ENCODE measurements at places on chromosomes 1 and 21. TPM values are rescaled to one million over a fixed set of nuclear protein-coding genes. Genes with fewer than 3 reads are reported as not detected.
A peak's percentile ranks its signal among the peaks of the same experiment; 100 is the strongest.

Gene SLC30A2
- 0.45 TPM for polyA plus RNA-seq

Gene FLAD1
- 20.2 TPM for polyA plus RNA-seq

Gene RGSL1
- not detected for polyA plus RNA-seq

Gene MNDA
- polyA plus RNA-seq: 4.2 TPM

Gene G0S2
- 2.3 TPM for polyA plus RNA-seq

Gene KRTAP11-1
- polyA plus RNA-seq: not detected

Gene CLEC20A
- polyA plus RNA-seq: not detected

Gene GCSAML
- 0.24 TPM for polyA plus RNA-seq

Gene S100A12
- polyA plus RNA-seq: 0.94 TPM

Gene LHX8
- not detected for polyA plus RNA-seq

Gene GTF2B
- 40.6 TPM for polyA plus RNA-seq

Gene NR1I3
- polyA plus RNA-seq: 1.4 TPM

Gene STMN1
- polyA plus RNA-seq: 492 TPM

GRCh38 chr1:212286556-212287131, 1.4 kb downstream of the PPP2R5A start:
- no peak for DNase-seq

DNA sequence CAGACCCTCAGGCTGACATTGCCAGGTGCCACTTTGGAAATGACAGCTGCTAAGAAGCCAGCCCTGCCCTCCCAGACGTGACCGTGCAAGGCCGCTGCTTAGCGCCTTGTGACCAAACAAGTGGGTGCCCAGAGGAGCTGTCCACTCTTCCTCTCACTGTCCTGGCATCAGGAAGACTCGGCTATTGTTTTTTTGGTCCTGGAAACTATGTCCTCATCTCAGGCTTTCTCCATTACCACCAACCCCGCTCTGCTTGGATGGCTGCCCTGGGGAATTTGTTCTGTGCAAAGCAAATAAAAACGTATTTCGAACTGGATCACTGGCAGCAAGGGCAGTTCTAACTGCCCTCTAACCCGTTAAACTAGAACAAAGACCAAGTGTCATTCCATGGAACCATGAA, 13.7 kb upstream of the TENT5C start:
- DNase-seq: no peak

GRCh38 chr1:83620016-83620415, 378.9 kb downstream of the TTLL7 start:
- DNase-seq: no peak

DNA sequence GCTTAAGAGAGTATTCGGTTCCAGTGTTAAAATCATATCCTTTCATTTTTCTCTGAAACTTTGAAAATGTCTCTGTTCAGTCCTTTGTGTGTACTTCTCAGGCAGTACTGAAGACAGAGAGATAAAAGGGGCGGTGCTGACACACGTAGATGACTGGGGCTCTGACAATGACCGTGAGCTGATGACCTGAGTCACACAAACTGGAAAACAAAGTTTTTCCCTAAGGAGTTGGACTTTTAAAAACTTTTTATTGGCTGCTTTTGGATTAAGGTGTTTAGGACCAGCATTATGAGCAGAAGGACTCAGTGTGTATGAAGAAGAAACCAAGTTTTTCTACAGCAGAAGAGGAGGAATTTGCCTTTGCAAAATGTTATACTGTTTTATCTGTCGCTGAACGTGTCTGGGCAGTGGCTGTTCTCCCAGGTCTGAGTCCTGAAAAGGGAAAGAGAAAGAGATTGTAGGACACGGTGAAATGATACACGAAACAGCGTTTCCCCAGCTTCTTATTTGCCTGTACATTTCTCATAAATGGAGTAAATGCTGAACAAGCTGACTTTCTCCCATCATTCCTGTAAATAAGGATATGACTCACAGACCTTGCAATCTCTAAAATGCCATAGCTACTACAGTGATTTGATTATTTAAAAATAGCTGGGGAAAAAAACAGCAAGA, 51.5 kb downstream of the MAP3K7CL start:
- DNase-seq: peak; percentile 39

DNA sequence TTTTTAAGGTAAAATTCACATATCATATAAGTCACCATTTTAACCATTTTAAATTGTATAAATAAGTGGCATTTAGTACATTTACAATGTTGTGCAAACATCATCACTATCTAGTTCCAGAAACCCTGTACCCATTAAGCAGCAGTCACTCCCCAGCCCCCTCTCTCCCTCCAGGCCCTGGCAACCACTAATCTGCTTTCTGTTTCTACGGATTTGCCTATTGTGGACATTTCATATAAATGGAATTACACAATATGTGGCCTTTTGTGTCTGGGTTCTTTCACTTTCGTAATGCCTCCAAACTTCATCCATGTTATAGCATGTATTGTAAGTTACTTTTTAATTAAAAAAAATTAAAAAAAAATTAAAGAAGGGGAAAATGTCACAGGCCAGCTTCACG, 58.0 kb upstream of the RAB3GAP2 start:
- no peak for DNase-seq

- DNase-seq: no peak
These were observed 2.8 kb upstream of the IGSF8 start for GRCh38 chr1:160101037-160101716.

GRCh38 chr1:3107201-3107600, 38.2 kb downstream of the PRDM16 start:
- no peak for DNase-seq

GRCh38 chr1:214380986-214381695, 100.2 kb downstream of the SMYD2 start:
- no peak for DNase-seq

GRCh38 chr1:154154534-154155191, at the start of gene NUP210L:
TSS of gene NUP210L (minus strand) at chr1:154155073.
- no peak for DNase-seq

GRCh38 chr21:35473496-35473895, 424.4 kb upstream of the RUNX1 start:
- DNase-seq: no peak

DNA sequence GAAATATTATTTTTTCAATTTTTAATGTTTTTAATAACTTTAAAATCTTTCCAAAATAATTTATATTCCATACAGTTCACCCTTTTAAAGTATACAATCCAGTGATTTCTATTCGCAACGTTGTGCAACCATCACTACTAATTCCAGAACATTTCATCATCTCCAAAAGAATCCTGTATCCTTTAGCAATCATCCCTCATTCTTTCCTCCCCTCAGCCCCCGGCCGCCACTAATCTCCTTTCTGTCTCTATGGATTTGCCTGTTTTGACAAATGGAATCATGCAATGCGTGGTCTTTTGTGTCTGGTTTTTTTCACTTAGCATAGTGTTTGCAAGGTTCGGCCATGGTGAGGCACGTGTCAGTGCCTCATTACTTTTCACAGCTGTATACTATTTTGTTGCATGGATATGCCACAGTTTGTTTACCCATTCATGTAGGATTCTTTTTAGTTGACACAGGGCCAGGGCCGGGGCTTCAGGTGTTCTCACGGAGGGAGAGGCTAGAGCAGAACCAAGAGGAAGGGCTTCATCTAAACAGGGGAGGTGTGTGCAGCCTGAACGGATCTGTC, 40.6 kb upstream of the ZBTB40 start:
- no peak for DNase-seq

DNA sequence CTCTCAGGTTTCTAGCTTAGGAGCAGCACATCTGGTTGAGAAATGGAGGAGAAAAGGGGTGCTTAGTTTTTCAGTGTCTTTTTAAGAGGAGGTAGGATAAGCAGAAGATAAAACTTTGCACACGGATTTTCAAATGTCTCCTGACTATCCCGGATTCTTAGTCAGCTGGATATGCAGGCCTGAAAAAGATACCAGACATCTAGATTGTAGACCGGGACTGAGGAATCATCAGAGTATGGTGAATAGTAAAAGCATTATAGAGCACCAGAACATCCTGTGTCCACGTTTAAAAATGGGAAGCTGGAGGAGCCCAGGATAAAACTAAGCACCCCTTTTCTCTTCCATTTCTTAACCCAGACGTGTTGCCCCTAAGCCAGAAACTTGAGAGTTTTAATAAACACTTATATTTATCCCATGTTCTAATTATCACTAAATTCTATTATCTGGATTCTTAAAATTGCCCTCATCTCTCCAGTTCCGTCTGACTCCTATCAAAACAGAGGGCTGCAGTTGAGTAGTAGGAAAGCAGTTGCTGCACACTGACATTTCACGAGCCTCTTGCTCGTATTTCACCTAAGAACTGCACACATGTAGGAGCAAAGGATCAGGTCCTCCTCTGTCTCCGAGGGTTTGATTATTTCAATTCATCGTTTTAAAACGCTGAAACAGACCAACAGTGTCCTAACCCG, 609 bp downstream of the PIGK start:
- peak; percentile 3 for DNase-seq

- DNase-seq: peak; percentile 24
These were observed 1.5 kb downstream of the CORT start for GRCh38 chr1:10451287-10451686.

- no peak for DNase-seq
These were observed 431.1 kb upstream of the VAMP3 start for GRCh38 chr1:7339953-7340352.

- no peak for DNase-seq
These were observed 229.3 kb downstream of the PRDM2 start for GRCh38 chr1:13929313-13929712.

DNA sequence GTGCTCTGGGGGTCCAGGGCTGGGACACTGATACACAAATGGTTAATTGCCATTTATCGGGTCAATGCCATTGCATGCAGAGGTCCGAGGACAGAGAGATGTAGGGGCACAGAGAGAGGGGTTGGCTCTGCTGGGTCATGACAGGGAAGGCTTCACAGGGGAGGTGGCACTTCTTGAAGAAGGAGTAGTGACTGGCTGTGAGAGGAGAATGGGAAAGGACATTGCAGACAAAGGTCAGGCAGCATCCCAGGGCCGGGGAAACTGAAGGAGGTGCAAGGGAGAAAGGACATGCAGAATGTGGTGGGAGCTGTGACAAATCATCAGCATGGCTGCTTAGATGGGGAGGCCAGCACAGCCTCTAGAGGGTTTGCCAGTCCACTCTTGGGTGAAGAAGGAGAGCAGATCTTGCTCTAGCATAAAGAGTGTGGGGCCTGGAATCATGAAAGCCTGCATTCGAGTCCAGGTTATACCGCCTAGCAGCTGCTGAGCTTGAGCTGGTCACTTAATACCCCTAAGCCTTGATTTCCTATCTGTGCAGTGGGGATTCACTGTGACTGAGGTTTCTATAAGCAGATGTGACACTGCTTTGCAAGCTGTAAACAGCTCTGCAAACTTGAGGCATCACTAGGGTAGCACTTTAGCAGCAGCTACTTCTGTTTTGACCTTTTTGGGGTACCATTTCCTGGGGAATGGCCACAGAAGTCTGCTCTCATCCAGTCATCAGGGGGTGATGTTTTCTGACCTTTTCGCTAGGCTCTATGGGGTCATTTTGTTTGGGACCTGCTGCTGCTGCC, 59.2 kb upstream of the EPS8L3 start:
- no peak for DNase-seq

DNA sequence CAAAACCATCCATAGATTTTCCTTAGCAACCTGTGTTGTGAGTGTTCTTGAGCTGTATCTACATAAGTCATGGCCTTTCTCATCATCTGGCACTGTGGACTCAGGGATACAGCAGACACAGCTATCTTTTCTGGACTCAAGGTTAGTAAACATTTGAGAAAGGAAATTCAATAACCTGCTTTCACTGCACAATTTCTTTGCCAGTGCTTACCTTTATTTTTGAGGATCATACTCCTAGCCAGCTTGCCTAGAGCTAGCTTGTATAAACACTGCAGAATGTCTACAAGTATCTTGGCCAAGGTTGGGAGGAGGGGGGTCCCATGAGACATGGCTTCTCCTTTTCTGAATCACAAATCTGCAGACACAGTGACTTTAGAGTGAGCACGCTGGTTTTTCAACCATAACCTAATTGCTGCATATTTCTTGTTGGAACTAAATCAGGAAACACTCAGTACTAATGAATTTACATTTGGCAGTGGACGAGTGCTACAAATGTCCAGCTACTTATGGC, 27.2 kb downstream of the ADAMTS5 start:
- DNase-seq: peak; percentile 73

- DNase-seq: no peak
These were observed 6.7 kb downstream of the TAF1A start for GRCh38 chr1:222583079-222583478.

DNA sequence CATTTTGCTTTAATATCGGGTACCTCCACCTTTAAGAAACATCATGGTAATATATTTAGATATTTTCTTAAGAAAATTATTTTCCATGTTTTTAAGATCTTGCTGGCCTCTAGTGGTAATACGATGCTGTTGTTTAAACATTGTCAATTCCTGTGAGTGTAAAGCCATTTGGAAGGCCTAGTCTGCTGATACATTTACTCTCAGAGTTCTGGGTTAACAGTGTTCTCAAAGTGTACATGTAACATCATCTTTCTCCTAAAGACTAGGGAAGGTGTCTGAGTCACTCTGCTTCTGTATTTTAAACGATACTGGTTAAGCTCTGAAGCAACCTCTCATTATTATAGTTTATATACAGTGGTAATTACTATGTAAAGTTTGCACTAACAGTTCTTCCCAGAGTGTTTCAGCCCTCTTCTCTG, 189.1 kb downstream of the RASAL2 start:
- peak; percentile 46 for DNase-seq

GRCh38 chr1:14572861-14573260, 25.6 kb upstream of the KAZN start:
- DNase-seq: no peak

GRCh38 chr1:7847599-7847998, 5.3 kb downstream of the UTS2 start:
- peak; percentile 13 for DNase-seq

- DNase-seq: peak; percentile 41
These were observed 859 bp upstream of the LRRC8B start for GRCh38 chr1:89523572-89524368.

GRCh38 chr1:96482616-96483015, 239.0 kb upstream of the PTBP2 start:
- DNase-seq: no peak

DNA sequence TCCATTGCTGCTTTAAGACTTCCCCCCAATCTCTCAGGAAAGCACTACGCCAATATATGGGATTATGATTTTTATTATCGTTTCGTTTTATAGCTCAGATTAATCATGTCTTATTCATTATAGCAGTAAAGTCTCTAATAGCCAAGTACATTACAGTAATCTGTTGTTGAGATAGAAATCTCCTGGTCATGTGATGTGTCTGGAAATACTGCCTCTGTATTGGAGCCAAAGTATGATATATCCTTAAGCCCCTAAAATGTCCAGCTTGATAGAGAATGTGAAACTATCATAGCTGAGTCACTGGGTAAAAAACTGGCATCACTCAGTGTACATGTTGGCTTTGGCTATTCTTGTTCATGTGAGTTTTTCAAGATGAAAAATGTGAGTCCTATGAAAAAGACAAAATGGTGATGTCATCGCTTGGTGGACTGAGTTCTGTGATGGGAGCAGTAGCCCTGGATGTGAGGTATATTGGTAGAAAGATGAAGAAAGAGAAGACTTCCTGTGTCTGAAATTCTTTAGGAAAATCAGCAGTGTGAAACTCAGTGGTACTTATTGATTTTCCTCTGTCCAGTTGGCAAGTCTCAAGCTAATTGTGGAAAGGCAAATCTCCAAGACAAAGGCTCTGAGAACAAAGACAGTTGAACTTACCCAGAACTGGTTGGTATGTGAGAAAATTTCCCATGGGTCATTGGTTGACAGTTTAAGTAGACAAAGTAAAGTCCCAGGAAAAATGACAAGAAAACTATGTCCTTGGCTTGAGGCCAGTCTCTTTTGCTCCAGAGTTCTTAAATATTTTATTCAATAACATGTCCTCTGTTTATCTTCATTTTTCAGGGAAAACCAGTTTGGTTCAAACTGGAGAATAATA, 76.2 kb downstream of the BRINP2 start:
- DNase-seq: no peak

All from muscle of back (tissue), 13 donors.